NCI-H1105 treated with DMSO at 0.1 percent for 48 hours (cell line): ENCODE measurements at places on chromosomes 1 and 21.
A peak's percentile ranks its signal among the peaks of the same experiment; 100 is the strongest.

GRCh38 chr21:45130324-45130774, 56.0 kb downstream of the ADARB1 start:
- DNase-seq = no peak

GRCh38 chr1:96355521-96355920, 366.1 kb upstream of the PTBP2 start:
- no peak for DNase-seq

DNA sequence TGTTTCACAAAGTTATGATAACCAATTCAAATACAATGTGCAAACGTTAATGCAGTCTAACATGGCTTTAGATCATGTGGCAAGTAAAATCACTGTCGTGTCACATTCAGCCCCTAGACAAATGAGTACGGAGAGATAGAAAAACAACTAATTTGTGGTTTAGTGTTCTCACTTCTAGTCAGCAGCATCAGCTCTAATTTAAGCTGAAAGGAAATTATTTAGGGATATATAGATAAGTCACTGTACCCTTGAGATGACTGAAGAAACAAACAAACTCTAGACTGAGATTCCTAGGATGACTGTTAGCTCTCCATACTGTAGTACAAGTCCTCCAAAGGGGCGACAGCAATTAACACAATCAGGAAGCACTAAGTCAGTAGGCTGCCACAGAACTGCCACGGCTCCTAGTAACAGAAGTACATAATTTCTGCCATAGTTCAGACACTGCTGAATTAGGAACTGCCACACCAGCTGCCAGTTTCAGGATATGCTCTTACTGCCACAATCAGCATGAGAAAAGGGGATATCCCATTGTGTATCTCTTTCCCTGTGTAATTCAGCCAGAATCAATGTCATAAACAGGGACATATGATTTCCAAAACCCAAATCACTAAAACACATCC, 150.4 kb upstream of the NEGR1 start:
- DNase-seq = no peak

DNA sequence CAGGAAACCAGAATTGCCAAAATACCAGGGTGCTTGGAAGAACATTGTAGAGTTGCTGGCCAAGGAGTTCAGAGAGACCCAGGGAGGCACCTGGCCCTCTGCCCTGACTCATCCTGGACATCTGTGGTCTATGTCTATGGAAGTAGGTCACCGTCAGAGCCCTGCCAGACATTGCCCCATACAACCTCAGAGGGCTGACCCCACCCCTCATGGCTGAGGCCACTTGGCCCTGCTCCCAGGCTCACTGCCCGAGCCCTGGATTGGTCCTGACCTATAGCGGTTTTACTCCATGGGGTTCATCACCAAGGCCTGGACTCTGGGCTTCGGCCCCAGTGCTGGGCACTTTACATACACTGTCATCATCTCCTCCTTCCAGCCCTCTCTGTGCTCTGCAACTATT, 233.1 kb downstream of the PTPRU start:
- no peak for DNase-seq

DNA sequence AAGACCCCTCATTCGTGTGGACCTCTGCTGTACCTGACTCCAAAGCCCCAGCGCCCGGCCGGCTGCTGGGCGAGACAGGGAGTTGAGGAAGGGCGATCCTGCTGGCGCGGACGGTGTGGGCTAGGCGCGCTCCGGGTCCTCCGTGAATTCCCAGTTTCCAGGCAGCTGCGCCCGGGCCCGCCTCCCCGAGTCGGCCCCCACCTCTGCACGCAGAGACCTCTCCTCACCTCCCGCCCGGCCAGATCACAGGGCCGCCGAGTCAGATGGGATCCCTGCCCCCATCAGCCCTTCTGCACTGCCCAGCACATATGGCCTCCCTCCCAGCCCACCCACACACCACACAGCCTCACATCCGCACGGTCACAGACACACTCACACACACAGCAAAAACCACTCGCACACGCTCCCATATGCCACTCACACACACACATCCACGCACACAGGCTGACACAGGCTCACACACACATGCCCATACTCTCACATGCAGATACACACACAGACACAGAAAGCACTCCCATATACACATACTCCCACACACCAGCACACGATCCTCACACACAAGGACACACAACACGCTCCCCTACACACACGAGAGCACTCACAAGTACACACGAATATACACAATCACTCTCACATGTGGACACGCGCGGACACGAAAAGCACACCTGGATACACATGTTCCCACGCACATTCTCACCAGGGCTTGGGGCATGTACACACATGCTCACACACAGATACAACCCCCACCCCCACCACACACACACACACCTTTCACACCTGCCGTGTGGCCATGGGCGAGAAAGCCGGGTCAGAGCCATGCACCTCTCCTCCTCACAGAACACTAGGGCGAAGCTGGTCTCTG, 7.2 kb upstream of the GUCA2B start:
- no peak for DNase-seq

DNA sequence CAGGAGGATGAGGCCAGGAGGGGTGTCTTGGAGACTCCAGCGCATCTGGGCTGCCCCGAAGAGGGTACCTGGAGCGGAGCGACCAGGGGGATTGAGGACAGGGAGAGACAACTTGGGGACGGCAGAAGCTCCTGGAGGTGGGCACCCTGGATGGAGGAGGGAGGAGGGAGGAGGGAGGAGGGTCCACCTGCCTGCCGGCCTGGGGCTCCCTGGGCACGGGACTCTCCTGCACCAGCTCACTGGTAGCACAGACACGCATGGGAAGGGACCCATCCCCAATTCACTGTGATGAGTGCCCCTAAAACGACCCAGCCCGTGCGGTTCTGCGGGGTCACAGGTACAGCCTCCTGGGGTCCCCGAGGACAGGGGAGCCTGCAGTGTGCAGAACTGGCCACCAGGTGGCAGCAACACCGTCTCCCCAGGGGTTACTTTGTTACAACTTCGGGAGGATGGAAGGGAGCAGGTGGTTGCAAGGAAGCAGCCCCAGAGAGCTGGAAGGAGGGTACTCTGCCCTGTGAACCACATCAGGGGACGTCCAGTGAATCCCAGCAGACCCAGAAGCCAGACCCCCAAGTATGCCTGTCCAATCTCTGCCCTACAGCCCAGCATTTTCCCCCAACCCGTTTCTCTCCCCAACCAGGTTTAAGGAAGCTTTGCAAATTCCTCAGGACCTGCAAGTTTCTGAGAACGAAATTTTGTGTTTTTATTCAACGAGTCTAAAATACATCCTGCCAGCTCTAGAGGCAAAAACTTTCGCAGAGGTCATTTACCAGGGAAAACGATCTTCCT, 482.4 kb downstream of the NPHP4 start:
- DNase-seq = peak; percentile 70

DNA sequence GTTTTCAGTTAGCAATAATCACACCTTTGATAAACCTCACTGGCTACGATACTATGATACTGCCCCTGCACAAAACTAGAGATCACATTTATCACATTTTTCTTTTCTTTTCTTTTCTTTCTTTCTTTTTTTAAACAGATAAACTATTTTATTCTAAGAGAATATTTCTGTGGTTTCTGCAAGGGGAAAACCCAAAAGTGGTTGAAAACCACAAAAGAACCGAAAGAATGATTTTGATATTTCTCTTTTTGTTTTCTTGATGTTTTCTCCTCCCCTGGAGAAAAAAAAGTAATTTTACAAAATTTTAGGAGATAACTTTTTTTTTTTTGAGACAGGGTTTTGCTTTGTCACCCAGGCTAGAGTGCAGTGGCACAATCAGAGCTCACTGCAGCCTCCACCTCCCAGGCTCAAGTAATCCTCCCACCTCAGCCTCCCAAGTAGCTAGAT, 18.4 kb upstream of the FRRS1 start:
- no peak for DNase-seq

DNA sequence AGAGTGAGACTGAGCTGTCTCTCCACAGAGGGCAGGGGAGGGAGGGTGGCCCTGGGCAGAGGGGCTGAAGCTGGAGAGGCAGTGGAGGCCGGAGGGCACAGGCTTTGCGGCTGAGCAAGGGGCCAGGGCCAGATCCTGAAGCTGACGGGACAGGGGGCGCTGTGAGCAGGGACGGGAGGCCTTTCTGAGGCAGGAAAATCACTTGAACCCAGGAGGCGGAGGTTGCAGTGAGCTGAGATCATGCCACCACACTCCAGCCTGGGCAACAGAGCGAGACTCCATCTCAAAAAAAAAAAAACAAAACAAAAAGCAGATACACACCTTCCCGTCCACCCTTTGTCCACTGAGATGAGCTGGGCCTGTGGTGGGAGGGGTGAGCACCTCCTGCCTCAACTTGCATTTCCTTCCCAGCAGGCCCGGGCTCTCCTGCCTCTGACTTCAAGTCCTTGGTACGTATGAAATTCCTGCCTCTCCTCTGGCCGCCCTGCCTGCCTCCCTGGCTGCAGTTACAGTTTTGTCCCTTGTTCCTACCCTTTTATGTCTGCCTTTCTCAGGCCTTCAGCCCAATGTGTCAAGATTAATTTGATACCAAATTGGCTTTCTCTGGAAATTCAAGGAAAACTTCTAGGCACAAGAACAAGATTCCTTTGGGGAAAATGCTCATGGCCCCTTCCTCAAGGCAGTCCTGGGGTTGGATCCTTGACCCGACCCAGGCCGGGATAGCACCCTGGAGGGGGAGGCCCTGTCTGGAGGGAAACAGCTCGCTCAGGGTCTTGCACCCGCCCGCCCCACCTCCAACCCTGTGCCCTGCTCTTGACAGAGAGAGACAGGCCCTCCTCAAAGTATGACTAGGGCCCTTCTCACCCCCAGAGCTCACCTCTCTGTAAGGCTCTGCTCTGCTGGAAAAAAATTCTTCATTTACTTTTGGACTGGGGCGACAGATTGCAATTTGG, 11.2 kb upstream of the ADAMTSL4 start:
- no peak for DNase-seq

- no peak for DNase-seq
Measured at GRCh38 chr1:159228554-159228953, 23.9 kb downstream of the ACKR1 start.

- DNase-seq = no peak
Measured at GRCh38 chr1:225541383-225541782, 111.5 kb downstream of the ENAH start.

DNA sequence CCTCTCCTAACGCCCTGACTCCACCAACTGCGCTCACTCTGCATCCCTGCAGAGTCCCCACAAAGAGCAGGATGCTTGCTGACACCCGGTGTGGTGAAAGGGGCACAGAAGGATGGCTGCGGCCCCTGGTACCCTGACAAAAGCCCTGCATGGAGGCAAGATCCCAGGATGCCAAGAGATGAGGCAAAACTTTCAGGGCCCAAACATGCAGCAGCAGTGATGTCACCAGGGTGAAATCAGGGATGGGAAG, 36.6 kb downstream of the SLC9A1 start:
- no peak for DNase-seq

- DNase-seq = no peak
Measured at GRCh38 chr1:151711044-151711800, 5.4 kb downstream of the CELF3 start.

DNA sequence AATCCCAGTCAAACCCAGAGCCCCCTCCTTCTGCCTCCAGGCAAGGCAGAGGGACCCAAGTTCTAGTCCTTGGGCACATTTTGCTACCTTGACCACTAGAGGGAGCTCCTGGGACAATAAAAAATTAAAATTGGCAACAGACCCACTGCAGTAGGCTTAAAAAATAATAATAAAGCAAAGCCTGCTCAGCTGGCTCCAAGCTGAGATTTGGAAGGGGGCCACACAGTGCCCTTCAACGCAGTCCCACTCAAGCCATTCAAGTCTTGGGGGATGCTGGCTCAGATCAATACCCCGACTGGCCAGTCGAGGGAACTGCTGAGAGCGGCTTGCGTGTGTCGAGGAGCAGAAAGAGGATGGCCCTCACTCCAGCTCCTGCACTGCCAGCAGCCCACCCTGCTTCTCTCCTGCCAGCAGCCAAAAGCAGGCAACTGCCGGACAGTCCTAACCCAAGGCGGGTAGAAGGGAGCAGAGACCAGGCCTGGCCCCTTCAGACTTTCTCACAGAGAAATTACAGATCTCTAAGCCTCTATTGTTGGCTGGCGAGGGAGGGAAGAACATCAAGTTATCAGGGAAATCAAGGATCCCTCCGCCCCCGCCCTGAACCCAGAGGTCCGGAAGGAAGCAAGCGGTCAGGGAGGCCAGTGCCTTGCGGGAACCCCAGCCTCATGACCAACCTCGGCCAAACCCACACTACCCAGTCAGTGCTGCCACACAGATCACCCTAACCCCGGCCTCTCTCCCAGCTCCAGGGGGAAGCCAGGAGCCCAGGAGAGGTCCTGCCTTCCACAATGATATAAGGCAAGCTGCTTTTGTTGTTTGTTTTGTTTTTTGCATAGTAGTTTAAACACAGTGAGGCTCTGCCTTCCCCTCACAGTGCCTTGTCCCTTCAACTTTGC, 4.9 kb upstream of the ALDH4A1 start:
- DNase-seq = peak; percentile 69

GRCh38 chr21:35007348-35007747, 41.8 kb downstream of the RUNX1 start:
- DNase-seq = no peak

GRCh38 chr1:198364471-198364870, 176.0 kb downstream of the ATP6V1G3 start:
- no peak for DNase-seq

- no peak for DNase-seq
Measured at GRCh38 chr1:12486401-12487005, 131.5 kb downstream of the DHRS3 start.

DNA sequence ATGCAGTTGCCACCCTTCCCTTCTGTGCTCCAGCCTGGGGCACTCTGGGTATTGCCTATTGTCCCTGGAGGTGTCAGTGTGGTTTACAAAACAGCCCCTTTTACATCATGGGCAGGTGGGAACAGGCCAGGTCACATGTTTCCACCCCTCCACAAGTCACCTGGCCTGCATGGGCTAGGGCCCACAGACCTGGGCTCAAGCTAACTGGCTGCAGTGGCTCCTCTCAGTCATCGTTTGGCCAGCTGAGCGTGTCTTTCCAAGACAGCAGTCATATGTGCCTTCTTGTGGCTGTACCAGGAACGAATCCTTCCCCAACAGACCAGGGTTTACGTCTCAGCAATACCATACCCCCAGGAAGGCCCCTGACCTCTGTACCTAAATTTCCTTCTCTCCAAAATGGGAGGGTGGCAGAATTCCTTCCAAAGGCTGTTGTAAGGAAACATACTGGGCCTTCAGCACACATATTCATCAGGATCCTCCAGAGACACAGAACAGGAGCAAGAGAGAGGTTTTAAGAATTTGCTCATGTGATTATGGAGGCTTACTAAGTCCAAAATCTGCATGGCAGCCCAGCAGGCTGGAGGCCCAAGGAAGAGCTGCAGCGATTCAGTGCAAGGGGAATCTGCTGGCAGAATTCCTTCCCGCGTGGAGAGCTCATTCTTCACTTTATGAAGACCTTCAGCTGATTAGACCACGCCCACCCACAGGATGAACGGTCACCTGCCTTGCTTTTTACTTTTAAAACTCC, 10.6 kb upstream of the TAS1R2 start:
- DNase-seq = peak; percentile 3
